ENCODE measurements at places on chromosomes 3 and 15.

GRCh38 chr3:23495507-23495906 lies 292.4 kb downstream of the UBE2E2 start:
- DNase-seq: peak; percentile 46

- DNase-seq: peak; percentile 22
Measured at GRCh38 chr3:110069761-110070160, 732.4 kb upstream of the DPPA4 start.

DNA sequence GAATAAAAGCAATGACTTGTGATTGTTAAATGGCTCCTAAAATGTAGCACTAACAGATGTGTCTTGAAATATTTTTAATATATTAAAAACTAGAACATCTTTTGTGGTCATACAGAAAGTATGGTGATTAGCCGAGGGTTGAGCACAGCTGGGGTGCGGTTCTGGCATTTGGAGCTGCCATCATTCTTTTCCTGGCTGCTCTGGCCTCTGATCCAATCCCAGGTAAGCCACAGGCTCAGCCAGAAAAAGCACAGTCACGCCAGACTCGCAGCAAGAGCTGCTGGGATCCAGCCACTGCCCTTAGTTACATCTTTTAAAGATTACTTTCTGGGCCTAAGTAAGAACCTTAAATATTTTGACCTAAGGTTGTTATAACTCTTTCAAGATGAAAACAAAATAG lies 196.8 kb downstream of the PLCL2 start:
- no peak for DNase-seq

DNA sequence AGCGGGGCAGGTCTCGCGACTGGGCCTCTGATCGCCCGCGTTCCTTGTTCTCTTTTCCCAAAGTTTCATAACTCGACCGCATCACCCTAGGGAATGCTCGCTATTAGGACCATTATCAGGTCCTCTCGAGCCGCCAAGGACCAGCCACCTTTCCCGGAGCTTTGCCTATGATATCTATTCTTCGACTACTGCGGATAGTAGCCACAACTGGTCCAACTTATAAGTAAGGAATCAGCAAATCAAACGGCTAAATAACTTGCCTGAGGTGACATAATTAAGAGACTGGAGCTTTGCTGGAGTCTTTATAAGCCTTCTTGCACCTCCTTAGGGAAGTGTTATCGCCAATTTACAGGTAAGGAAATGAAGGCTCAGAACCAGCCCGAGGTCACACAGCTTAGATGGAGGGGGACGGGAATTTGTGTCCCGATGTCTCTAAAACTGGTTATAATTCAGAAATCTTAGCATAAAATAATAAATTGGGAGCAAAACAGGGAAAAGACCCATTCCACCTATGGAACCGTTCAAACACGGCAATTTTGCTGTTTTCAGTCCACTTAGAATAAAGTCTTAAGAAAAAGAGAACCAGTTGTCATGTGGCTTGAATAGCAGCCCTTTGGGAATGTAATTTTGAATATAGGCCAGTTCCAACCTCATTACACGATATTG lies 479 bp upstream of the PLD1 start:
- no peak for DNase-seq

DNA sequence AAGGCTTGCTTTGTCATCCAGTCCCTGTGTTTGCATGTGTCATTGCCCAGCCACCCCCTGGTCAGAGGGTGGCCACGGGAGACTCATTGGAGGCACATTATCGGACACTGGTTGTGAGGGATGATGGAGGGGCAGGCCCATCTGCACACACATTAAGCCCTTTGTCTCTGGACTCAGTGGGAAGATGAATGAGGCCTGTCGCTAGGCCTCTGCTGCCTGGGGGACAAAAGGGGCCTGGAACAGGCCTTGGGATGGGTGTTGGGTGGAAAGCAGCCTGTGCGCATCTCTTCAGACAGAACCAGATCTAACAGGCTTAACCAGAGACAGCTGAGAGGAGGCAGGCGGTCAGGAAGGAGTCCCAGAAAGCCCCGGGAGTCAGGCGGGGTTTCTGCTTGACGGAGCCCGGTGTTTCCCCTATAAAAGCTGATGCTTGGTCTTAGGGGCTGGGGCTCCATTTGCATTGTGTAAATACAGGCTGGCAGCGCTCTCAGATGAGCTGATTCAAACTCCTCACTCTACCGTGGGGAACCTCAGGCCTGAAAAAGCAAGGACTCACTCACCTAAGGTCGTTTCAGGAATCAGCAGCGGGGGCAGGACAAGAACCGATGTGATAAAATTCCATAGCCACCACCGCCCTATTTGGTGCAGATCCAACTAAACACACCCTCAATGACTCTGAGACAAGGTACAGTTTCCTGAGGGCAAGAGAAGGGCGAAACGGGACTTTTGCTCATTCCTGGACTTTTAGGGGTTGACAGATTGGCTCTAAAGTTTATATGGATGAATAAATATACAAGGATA lies 17.1 kb upstream of the SKIC8 start:
- no peak for DNase-seq

- DNase-seq: no peak
Measured at GRCh38 chr3:48655606-48656005, 7.1 kb downstream of the CELSR3 start.

DNA sequence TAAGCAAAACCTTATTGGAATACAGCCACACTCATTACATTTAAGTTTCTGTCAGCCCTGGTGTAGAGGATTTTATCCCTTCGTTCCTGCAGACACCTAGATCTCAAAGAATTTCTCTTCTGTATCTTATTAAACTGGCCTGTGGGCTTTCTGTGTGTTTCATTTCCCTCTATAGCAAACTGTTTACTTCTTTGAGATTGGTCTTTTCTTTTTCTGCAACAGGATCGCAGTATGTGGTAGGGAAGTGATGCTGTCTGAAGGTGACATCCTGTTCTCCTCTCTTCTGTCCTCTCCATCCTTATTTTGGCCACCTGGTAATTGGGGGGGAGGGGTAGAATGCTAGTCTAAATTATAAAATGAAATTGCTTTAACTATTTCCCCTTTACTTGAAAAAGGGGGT lies 25.5 kb downstream of the ATP1B3 start:
- no peak for DNase-seq

DNA sequence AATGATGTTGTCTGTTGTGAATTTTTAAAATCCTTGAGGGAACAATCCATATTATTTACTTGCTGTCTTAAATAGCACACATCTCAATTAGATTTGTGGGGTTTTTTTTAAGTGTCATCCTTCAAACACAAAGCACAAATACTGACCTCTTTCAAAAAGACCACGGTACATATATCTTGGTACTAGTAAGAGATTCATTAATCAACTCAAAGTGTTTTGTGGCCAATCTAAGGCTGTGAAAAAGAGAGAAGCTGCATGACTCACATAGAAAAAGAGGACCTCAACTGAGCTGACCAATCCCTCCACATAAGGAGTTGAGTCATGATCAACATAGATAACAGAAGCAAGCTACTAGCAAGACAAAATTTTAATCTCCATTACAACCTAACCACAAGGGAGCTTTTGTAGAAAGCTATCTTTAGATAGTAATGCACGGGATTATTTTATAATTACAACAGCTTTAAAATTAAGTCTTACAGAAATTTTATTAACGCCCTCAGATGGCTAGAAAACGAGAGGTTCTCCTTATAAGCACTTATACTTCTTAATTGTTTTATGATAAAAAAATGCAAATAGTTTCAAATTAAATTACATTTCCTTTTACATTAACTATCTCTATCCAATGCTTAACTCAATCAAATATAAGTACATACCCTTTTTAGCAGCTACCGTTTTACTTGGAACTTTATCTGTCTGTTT lies 60.5 kb downstream of the TOP2B start:
- peak; percentile 96 for DNase-seq

GRCh38 chr15:25088261-25088790 lies 133.5 kb downstream of the SNRPN start:
- DNase-seq: no peak

- peak; percentile 76 for DNase-seq
Measured at GRCh38 chr3:100106531-100107141, 7.7 kb downstream of the FILIP1L start.

- no peak for DNase-seq
Measured at GRCh38 chr15:68888419-68888818, 41.9 kb upstream of the SPESP1 start.

DNA sequence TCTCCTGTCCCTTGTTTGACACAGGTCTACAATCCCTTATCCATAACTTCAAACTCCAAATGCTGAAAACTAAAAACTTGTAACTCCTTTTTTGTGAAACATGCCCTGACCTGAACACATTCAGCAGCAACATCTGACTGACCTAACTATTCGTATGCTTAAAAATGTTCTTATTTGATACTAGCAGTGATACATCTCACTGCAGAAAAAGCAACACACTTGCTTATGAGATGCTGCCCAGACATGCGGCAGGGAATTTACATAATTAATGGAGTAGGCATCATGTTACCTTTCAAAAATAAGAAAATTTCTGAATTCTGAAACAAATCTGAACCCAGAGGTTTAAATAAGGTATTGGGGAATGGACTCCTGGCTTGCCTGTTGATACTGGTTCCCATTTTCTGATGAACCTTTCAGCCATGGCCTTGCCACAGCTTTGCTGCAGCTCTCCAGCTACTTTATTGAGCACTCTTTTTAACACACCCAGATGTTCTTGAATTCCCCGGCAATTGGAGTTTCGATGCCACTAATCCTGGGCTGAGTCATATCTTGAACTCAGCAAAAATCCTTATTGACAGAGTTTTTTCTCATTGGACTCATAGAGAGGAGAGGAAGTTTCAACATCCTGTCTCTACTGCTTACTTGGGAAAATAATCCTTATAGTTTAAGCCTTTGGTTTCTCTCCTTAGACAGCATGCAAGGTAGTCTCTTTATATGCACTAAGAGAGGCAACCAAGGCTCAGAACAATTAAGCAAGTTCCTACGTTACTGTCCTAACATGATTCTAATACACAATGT lies 296.6 kb upstream of the LMCD1 start:
- DNase-seq: peak; percentile 31

GRCh38 chr15:77024273-77025082 lies 29.6 kb downstream of the PSTPIP1 start:
- no peak for DNase-seq

DNA sequence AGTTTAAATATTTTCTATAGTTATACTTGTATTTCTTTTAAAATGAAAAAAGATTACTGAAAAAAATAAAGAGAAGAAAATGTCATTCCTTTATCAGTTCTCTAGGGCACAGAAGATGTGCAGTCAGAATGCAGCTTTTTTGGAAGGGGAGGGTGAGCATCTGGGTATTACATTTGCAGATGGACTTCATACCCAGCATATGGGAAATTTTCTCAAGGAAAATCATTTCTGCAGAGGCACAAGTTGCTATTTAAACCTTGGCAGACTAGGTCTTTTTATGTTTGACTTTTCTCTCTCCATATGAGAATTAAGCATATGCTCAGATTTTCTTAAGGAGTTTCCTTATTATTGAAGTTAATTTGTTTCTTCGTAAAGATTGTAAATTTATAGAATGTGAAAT lies 39.5 kb upstream of the ZNF385D start:
- DNase-seq: no peak

DNA sequence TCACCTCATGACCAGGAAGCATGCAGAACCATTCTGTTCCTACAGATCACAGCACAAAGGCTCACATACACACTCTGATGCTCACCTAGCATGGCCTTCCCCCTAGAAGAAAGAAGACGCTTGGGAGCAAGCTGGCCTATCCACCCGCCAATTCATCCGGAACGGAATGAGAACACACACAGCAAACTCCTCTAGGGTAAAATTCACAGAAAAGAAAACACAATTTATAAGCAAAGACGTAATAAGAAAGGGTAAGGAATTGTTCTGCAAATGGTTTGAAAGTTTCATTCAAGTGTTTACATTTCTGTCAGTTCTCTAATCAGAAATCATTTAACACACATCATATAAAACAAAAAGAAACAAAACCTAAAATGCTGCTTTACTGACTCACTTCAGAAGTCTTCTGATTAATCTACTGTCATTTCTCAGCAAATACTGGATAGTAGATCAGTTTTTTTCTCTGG lies 218.1 kb downstream of the OSBPL10 start:
- no peak for DNase-seq

DNA sequence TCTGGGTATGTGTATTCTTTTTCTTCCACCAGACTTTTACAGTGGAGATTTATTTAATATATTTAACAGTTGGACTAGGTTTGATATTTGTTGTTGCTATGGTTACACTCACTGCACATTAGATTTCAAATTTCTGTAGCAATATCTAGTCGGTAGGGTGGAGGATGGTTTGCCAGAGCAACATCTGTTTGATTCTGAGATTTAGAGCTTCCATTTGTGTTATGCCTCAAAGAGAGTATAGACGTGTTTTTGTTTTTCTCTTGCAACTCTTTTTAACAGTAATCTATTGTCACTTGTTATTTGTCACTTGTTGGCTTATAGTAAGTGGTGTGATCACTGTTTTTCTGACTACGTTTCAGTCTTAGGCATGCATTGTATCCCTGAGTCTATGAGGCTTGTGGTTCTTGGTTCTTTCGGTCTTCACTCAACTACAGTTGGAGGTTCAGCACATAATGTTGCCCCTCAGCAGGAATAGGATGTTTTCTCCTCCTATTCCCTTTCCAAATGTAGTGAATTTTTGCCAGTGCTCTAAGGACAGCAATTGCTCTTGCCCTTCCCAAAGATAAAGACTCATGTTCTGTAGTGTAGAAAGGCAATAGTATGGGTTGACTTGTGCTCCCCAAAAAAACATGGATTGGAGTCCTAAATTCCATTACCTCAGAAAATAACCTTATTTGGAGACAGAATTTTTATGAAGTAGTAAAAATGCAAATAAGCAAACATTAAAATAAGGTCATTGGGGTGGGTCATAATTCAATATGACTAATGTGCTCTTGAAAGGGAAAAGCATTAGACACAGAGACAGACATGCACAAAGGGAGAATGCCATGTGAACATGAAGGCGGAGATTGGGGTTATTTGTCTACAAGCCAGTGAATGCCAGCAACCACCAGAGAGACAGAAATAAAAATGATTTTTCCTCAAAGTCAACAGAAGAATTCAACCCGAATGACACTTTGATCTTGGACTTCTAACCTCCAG lies 692.1 kb downstream of the DIPK2A start:
- DNase-seq: no peak

GRCh38 chr3:117512975-117513374 lies 803.4 kb downstream of the TUSC7 start:
- peak; percentile 10 for DNase-seq

- DNase-seq: peak; percentile 42
Measured at GRCh38 chr3:32780735-32781210, 37.0 kb upstream of the TRIM71 start.

DNA sequence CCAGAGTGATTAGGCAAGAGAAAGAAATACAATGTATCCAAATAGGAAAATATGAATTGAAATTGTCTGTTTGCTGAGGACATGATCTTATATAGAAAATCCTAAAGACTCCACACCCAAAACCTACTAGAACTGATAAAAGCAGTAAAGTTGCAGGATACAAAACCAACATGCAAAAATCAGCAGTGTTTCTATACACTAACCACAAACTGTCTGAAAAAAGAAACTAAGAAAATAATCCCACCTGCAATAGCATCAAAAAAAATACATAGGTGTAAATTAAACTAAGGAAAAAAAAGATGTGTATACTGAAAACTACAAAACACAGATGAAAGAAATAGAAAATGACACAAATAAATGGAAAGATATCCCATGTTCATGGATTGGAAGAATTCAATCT lies 203.6 kb upstream of the SETMAR start:
- no peak for DNase-seq

GRCh38 chr3:128385080-128385832 lies 81.4 kb downstream of the DNAJB8 start:
- peak; percentile 37 for DNase-seq

Data from iris pigment epithelial cell (primary cell).